ENCODE measurements at places on chromosomes 2 and 18.

GRCh38 chr18:58562146-58562998 is 66.5 kb downstream of the ALPK2 start:
- peak; percentile 20 for DNase-seq

- DNase-seq = no peak
These were observed 48.5 kb upstream of the CCDC195 start for GRCh38 chr2:224764565-224765236.

DNA sequence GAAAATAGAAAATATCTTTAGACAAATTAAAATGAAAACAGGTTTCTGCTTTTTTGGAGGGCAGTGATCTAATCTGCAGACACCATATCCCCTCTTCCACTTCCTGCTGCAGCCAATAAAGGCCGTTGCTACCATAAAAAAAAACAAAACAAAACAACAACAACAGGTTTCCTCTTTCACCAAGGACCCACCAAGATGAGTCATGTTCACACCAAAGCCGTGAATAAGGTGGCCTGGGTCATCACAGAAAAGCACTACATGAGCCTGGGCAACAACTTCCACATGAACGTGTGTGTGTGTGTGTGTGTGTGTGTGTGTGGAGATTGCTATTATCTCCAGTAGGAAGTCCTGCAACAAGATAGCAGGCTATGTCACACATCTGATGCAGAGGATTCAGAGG is 24.8 kb upstream of the TFCP2L1 start:
- DNase-seq = no peak

- DNase-seq = no peak
These were observed 158.8 kb downstream of the BAZ2B start for GRCh38 chr2:159457589-159457988.

GRCh38 chr2:239777219-239777618 is 247.9 kb downstream of the NDUFA10 start:
- DNase-seq = no peak

- no peak for DNase-seq
These were observed 17.8 kb downstream of the SERPINB13 start for GRCh38 chr18:63604791-63605567.

DNA sequence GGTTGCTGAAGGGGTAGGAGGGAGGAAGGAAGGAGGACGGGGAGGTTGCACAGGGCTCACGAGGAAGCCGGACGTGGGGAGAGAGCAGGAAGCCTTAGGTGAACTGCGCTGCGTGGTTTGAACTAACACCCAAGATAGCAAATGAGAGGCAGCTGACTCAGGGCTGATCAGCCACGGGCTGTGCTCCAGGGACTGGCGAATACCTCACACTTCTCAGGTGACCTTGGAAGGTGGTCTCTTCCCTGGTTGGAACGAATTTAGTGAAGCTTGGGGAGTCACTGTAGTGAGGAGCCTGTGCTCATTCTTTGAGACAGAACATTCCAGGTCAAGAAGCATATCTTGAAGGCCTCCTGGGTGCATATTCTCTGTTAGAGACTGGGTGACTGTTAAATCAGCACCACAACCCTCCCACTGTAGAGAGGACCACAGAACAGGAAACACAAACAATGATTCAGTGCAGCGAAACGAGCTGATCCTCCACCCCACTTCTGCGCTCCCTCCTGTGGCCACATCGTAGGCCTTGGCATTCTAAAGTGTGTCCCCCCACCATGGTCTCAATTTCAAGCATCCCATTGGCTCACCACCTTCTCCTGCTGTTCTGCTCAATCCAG is 33.8 kb downstream of the TOGARAM2 start:
- DNase-seq = peak; percentile 30

DNA sequence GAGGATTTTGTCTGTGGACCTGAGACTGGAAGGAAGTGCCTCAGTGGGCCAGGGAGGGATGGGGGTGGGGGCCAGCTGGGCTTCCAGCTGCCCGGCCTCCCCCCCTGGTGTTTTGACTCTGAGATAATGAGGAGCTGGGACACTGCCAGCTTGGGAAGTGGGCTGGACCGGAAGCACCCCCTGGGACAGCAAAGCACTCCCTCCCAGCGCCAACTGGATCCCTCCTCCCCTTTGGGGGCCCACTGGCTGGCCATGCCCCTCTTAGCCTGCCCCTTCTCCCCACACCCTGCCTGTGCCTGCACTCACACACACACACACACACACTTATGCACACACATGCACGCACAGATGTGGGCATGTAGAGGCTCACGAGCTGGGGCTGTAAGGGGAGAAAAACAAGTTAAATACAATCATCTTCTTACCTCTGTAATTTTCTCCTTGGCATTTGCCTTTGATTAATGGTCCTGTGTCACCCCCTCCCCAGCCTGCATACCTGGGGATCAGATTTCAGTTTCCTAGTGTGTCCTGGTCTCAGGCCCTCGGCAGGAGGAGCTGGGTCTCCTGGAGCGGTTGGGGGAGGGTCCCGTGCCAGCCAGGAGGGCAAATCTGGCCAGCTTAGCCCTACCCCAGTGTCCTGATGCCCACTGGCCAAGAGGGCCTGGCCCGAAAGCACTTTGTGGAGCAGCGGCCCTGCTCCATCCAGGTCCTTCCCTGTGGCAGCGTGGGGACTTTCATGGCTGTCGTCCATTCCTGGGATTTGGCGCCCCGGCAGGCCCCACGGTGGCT is 3.6 kb downstream of the ITM2C start:
- DNase-seq = no peak

GRCh38 chr2:224031358-224031970 is 7.6 kb downstream of the SERPINE2 start:
- DNase-seq = no peak

DNA sequence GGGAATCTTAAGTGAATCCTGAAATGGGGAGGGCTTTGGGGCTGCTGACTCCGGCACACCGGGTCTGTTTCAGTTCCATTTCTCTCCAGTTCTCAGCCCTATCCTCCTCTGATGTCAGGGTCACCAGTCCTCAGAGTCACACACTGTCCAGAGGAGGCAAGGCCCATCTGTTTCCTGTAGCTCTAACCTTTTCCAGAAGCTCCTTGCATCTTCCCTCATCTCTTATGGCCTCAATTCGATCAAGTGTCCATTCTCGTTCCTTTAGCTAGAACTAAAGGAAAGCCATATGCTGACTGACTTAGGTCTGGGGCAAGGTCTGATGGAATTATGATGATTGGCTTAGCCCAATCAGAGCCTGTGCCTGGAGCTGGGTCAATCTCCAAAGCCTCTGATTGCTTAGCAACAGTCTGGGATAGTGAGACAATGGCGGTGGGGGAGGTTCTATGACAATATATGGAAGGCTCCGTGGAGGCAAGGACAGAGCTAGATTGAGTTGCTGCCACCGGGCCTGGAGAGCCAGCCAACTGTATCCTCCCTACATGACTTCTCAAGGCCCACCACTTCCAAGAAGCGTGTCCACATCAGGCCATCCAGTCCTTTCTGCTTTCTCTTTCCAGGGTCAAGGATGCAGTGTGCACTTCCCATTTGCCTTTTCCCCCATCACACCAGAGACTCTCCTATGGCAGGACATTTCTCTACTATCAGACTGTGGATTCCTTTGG is 5.2 kb downstream of the ANKRD53 start:
- no peak for DNase-seq

GRCh38 chr2:92072461-92073035 is 2798.7 kb upstream of the TEKT4 start:
- no peak for DNase-seq

- DNase-seq = no peak
These were observed 44.7 kb downstream of the CTIF start for GRCh38 chr18:48583573-48583972.

DNA sequence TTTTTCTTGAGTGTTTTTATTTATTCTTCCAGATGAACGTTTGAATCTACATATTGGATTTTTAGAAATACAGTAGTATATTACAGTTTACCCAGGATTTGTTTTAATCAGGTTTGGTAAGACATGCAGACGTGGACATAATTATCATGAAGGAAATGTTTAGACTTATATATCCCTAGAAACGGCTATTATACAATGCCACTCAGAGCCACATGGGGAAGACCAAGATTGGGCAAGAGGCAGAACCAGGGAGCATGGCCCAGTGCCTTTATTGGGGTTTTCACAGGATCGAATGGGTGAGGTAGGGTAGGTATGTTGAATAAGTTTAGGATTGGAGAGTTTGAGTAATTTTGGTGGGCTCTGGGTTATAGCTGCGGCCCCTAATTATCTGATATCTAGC is 212.2 kb downstream of the CAMKMT start:
- no peak for DNase-seq

DNA sequence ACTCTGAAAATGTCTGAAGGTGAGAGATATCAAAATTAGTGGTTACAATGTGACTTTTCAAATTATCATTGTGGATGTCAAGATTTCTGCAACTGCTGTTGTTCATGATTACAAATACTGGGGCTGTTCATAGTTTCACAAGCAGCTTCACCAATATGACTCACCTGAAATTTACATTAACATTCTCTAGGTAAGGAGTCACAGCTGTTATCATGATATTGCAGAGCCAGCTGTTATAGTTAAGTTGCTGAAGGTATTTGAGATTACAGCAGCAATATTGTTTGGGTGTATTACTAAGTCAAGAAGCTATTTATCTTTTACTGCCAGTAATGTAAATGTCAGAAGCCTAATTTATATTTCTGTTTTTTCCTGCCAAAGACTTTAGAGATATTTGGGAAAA is 140.0 kb downstream of the MC4R start:
- no peak for DNase-seq

- DNase-seq = no peak
These were observed 384.0 kb upstream of the TMEFF2 start for GRCh38 chr2:192578780-192579179.

GRCh38 chr2:115807276-115807675 is 1364.8 kb downstream of the DPP10 start:
- no peak for DNase-seq

DNA sequence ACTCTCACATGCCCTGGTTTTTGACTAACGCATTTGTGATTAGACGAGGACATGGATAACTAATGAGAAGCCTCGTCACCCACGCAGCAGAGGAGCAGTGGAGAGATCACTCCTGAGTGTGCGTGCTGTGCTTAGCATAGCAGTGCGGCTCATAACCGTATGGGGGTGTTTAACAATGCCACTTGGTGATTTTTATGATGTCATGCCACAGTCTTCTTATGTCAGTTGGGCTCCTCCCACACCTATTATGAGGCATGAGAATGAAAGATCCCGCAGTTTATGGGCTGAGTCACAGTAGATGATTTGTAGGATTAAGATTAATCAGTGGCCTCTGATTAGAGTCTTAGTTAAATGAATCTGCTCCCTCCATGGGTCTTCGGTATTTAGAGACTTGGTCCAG is 2.5 kb upstream of the SMIM21 start:
- DNase-seq = no peak

GRCh38 chr2:238863749-238864206 is 15.9 kb downstream of the TWIST2 start:
- DNase-seq = no peak

DNA sequence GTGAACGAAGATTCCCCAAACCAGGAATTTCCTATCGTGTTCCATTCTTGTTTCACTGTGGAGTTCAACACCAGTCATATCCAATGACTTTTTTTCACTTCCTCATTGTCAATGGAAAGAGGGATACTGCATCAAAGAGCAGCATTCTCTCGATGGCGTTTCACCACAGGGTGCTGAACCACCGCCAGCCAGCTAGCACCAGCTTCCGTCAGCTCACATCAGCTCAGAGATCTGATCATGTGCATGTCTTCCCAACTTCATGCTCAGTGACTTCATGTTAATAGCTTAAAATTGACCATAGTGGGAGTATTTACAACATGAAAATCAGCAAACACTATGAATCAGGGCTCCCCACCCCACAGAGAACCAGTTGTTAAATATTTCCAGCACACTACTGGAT is 359.9 kb downstream of the TNS1 start:
- no peak for DNase-seq

- no peak for DNase-seq
These were observed 22.5 kb upstream of the NEDD4L start for GRCh38 chr18:58021504-58021903.

- DNase-seq = no peak
These were observed 119.5 kb upstream of the RAB12 start for GRCh38 chr18:8489761-8490160.

DNA sequence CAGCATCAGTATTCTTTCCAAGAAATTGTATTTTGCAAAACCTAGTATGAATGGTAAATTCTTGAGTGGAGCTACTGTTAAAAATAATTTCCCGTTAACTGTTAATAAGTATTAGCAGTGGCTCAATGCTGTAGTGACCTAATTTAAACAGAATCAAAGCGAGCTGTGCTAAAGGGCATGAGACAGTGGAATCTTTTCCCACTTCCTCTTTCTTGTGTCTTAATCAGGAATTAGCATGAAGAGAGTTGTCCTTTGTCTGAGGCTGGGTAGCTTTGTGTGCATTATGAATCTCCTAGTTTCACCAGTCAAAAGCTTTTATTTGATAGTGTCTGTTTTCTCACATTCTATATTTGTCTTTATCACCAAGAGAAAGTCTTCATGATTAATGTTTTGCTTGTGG is 298.8 kb upstream of the GCFC2 start:
- DNase-seq = no peak

DNA sequence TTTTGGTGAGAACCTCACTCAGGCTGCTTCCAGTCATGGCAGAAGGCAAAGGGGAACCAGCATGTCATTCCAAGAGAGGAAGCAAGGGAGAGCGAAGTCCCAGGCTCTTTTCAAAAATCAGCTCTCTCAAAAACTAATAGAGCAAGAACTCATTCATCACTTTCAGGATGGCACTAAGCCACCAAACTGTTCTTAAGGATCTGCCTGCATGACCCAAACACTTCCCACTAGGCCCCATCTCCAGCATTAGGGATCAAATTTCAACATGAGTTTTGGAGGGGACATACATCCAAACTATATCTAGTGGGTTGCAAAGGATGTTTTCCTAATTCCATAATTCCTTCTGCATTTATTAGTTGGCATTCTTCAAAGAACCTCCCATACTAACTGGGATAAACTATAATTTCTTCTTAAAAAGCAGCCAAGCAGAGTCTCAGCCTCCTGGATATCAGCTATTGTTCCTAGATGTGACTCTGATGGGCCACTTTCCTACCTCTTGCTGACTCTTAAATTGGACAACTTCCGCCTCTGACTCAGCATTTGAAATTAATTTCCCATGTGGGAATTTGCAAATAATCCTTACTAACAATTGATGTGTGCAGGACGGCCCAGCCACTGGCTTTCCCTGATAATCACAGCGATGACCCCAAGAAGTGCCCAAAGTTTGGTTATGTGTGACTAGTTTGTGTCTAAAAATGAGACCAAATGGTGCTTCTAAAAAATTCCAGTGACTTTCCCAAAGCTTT is 5.5 kb upstream of the REV1 start:
- DNase-seq = no peak

DNA sequence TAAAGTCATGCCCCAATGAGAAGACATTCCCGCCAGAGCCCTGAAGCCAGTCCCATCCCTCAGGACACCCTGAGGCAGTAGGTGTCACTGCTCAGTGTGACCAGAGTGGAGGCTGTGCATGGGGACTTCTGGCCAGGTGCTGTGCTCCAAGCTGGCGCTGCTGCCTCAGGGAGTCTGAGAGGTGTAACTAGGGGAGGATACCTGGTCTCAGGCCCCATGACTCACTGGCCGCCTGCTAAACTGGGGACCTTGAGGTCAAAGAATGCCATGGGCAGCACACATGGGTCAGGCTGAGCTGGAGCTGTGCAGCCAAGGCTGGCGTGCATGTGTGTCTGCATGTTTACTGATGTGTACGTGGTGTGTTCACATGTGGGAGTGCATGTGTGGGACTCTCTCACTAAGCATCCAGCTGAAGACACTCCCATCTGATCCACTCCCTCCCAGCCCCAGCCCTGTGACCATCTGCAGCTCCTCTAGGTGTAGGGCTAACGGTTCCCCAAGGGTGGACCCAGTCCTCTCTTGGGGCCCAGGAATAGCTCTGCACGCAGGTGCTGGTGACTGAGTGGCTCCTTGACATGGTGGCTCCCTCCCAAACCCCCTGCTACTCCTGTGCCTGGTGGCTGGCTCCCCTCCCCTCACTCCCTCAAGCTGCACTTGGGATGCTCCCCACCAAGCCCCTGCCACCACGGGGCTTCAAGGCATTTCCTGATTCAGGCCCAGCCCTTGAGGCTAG is 16.5 kb downstream of the HS6ST1 start:
- DNase-seq = no peak

Measured in T-helper 1 cell (primary cell).